WTC11 (cell line): ENCODE measurements at places on chromosomes 2 and 18.

DNA sequence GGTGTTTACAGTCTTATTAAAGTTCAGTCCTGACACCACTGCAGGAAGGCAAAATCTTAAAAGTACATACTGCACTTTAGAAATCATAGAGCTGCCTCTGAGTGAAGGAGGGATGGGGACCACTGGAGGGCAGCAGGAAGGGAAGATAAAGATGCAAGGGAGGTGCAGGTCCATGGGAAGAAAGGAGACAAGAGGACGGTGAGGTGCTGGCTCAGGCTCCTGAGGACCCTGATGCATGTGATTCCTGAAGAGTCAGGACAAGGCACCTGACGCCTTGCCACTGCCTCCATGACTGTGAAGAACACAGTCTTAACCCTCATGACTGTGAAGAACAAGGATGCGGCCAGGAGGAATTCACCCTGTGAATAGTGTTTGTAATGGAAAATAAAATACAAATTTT lies 116.2 kb upstream of the NPAS2 start:
- DNase-seq, result no peak

- DNase-seq, result no peak
Measured at GRCh38 chr2:112173646-112174319, 35.6 kb downstream of the FBLN7 start.

DNA sequence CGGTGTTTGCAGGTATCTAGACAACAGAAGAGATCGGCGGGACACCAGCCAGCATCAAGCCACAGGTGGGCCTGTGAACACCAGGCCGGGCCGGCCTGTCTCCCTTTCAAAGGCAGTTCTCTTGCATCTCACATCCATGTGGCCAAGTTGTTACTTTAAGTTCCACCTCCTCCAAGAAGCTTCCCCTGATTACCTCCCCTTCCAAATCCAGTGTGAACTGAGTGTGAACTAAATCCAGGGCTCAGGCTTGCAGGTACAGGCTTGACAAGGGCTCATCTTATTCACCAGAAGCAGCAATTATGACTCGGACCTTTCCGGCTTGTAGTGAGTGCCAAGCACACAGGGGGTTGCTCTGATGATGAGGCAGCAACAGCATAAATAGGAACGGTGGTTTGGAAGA lies 3.9 kb downstream of the CRACDL start:
- DNase-seq, result no peak

DNA sequence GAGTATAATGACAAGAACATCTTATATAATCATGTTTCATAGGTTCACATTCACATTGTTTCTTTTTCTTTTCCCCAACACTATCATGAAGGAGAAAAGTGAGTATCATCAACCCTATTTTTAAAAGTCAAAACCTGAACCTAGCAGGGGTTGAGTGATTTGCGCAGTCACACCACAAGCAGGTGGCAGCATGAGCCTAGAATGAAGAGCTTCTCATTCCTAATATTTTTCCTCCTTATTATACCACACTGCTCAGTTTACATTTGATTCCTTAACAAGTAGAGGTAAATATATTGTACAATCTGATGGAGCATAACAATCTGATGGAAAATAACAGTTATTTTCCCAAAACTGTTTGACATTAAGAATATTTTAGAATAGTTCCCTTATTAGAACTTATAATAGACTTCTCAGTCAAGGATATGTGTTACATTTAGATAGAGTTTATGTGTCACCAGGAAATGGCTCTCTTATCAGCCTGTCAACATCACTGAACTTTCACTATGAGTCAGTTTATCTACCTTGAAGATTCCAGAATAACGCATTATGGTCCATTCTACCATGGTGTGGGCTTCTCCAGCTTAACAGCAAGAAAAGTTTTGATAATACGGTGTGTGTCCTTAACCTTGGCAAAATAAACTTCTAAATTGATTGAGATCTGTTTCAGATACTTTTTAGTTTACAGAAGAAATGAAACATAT lies 119.5 kb downstream of the NEB start:
- DNase-seq, result no peak

- no peak for DNase-seq
Measured at GRCh38 chr2:239917125-239917956, 107.8 kb downstream of the NDUFA10 start.

GRCh38 chr2:19460761-19461160 lies 102.3 kb upstream of the OSR1 start:
- DNase-seq, result no peak

- no peak for DNase-seq
Measured at GRCh38 chr18:64210401-64210949, 61.6 kb upstream of the LINC00305 start.

DNA sequence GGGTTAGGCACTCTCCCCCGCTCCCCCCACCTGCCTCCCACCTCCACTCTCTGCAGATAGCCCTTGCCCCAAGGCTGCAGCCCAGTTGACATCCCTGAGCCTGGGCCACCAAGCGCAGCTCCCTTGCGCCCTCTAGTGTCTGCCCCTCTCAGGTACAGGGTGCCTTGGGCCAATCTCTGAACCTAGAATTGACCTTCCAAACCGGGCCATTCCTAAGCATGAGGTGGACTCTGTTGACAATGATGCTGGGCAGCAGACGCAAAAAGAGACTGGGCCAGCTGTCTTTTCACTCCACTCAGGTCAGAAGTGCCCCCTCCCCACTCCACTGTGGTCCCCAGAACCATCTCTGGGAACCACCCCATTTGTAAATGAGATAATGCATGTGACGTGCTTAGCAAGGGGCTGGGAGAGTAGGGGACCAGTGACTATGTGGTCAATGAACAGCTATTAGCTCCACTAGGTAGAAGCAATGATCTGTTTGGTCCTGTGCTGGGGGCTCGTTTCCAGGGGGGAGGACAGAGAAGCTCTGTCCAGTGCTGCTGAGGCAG lies 43.3 kb upstream of the PLB1 start:
- peak; percentile 87 for DNase-seq

DNA sequence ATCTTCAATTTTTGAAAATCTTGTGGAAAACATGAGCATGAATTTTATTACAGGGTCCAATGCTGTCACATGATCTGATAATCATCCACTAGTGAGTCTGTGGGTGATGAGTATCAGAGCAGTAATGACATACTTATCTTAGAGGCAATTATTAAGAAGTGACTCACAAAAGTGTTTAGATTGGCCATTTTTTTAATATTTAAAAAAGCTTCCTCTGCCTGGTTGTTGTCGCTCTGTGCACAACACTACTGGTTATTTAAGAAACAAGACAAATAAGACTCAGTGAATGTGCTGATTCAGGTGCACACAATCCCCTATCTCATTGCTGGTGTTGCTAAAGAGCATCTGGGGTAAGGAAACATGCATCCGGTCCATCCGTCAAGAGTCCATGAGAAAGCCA lies 665.8 kb upstream of the ZEB2 start:
- DNase-seq, result no peak

GRCh38 chr18:79257480-79257879 lies 138.2 kb upstream of the NFATC1 start:
- DNase-seq, result no peak

DNA sequence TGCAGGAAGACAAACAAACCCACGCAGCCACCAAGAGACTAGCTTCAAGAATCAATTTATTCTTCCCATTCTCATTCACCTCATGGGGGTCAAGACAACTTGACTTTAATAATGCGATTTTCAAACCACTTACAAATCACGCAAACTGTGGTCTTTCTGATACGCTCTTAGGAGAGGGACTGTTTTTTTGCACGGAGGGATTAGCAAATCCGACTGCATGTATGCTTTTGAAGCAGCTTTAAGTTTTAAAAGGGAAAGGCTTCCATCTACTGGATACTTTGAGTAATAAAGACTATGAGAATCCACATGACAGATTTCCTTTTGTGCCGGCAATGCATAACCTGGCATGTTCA lies 322.9 kb upstream of the KCNJ3 start:
- no peak for DNase-seq

GRCh38 chr2:152549423-152549822 lies 167.8 kb downstream of the PRPF40A start:
- no peak for DNase-seq

- DNase-seq, result no peak
Measured at GRCh38 chr2:29066997-29067605, 7.2 kb downstream of the PCARE start.

DNA sequence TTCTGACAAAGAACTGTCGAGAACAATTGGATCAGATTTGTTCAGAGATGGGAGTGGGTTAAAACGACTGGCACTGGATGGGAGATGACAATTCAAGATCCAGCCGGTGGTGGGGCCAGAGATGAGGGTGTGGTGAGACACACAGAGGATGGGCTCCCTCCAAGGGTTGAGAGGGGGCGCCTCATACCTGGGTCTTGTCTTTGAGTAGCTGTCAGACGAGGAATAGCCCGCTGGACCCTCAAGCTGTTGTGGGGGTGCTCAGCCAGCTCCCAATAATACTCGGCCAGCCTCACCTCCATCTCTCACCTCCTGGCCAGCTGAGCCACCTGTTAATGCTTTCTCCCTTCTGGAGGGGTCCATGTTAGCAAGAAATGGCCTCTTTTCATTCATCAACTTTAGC lies 14.0 kb downstream of the INPP5D start:
- DNase-seq, result peak; percentile 38

DNA sequence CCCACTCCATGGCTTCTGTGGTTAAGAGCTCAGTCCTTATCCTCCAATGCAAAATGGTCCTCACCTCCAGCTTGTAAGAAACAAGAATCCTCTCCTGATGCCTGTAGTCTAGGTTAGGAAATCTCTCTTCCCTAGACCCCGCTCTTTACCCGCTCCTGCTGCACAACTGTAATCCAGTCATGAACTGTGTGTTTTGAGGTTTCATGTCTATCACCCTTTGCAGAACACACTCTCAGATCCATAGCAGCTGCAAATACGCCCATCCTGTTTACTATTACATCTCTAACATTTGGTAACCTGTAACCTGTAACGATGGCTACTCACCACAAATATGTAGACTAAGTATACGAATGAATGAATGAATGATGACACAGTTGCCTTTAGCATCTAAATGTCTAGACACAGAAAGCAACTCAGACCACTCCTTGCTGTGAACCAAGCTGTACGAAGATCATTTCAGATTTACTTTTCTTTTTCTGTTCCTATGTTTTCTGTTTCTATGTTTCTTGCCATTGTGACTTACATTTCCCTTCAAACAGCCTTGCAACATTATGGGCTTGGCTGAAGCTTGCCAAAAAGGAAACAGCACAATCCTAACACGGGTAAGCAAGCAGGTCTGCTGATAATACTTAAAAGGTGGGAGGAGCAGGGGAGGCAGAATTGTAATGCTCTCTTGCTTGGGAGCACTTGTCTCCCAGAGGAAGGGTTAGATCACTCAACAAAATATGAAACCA lies 53.7 kb downstream of the EPHA4 start:
- no peak for DNase-seq

DNA sequence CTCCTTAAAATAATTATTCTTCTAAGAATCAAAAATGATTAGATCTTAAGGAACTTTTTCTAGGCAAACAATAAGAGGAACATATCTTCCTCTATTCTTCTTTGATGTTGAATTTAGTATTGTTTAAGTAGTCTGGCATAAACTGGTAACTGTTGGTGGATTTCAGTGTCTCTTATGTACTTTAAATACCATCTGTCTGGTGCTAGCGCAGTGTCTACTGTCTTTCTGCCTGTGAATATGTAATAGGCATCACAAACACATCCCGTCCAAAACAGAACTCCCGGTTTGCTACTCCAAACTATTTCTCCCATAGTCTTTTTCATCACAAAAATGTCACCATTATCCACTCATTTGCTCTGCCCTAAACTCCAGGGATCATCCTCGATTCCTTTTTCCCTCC lies 281.7 kb downstream of the PHLPP1 start:
- DNase-seq, result no peak

GRCh38 chr2:132438691-132439090 lies 22.1 kb downstream of the GPR39 start:
- DNase-seq, result no peak

GRCh38 chr2:222283634-222284033 lies 15.2 kb downstream of the PAX3 start:
- DNase-seq, result peak; percentile 57

DNA sequence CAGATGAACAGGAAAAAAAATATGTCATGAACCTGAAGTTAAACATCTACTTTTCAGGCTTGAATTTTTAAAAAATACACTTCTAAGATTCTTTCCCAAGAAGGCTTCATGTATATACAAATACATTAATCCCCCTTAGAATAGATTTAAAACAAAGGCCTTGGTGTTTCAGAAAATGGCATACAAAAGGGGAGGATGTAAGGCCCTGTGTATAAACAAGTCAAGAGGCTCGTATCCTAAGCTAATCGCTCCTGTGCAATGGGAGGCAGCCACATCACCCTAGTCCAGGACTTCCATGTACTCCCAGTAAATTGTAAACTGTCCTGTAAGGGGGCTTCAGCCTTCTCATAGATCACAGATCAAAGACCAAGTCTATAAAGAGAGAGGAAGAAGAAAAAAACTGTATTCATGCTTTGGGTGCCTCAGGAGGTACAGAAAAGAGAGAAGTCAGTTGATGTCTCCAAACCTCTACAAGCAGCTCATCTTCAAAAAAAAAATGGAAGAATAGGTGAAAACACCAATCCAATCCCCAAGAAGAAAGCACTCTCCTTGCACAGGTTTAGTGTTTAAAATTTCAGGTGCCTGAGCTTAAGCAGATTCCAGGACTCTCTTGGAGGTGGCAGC lies 53.9 kb downstream of the ANKRD44 start:
- DNase-seq, result no peak

GRCh38 chr2:30105556-30105955 lies 41.3 kb upstream of the YPEL5 start:
- DNase-seq, result no peak

DNA sequence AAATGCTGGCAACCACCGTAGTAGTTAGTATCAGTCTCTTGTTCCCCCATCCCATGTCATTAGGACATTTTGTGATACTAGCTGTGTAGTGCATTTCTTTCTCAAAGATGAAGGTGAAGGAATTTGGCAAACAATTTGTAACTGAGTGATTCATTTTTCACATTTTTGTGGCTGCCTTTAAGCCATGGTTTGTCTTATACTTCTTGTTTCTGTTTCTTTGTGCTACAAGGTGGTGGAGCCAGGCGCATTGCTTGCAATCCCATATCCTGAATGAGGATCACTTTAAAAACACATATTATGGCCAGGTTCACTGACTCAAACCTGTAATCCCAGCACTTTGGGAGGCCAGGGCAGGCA lies 40.6 kb downstream of the GPD2 start:
- DNase-seq, result no peak

DNA sequence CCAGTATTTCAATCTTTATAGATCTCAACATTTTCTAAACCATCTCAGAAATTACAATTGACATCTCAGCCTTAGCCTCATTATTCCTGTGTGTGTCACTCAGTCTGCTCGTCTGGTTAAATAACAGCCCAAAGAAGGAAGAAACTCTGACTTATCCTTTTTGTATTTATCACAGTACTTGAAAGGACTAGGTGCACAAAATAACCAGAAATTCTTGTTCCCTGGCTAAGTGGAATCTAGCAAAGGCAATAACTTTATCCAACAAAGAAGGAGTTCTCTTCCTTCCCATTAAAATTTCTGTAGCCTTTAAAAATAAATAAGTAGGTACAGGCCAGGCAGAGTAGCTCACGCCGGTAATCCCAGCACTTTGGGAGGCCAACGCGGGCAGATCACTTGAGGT lies 139.9 kb upstream of the PID1 start:
- DNase-seq, result no peak

GRCh38 chr2:61581716-61582115 lies 43.6 kb upstream of the XPO1 start:
- no peak for DNase-seq
